ENCODE measurements at places on chromosomes 4 and X. TPM values are rescaled to one million over a fixed set of nuclear protein-coding genes. Genes with fewer than 3 reads are reported as not detected.

DNA sequence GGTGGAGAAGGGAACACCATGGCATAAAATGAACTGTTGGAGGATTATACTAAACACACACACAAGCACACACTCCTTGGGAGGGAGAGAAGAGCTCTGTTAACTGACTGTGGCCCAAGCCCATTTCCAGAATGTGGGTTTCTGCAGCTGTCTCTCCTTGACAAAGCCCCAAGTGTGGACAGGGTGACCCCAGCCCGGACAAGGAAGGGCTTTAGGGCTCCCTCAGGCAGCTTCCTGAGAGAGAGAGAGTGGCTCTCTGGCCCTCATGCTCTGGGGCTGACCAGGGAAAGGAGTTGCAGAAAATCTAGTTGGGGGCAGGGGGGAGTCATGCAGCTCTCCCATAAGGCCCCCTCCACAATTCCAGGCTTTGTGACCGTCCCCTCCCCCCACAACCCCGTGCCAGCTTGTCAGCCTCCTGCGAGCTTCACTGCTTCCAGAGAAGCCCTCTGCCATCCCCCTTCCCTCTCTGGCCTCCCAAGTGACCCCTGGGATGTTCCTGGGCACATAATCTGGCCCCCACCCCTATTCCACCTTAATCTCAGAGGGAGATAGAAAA, 590 bp downstream of the ARHGEF9 start:
- no peaks in the 10 kb centered on the region for H3K27me3 ChIP-seq
- no peaks in the 10 kb centered on the region for H3K36me3 ChIP-seq
- DNase-seq: no peak
- H3K4me1 ChIP-seq: no peaks in the 10 kb centered on the region

DNA sequence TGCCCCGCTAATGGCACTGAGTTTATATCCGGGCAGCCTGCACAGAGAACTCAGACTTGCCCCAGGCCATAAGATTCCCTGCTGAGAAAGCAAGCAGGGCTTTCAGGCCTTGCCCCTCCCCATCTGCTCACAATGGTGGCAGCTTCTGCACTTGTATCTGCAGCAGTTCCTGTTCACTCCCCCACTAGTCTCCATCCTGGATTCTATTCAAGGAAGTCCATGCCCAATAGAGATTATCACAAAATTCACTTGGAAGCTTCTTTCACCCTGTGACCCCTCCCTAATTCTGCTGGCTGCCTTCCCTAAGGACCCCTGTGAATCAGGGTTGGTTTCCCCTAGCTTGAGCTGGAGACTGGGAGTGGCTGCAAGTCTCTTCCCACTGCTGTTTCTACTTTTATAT, 34.5 kb upstream of the UCP1 start:
- no peaks in the 10 kb centered on the region for H3K27me3 ChIP-seq
- no peak overlapping the region for H3K4me3 ChIP-seq
- DNase-seq: peak; percentile 35
- no peaks in the 10 kb centered on the region for H3K36me3 ChIP-seq

DNA sequence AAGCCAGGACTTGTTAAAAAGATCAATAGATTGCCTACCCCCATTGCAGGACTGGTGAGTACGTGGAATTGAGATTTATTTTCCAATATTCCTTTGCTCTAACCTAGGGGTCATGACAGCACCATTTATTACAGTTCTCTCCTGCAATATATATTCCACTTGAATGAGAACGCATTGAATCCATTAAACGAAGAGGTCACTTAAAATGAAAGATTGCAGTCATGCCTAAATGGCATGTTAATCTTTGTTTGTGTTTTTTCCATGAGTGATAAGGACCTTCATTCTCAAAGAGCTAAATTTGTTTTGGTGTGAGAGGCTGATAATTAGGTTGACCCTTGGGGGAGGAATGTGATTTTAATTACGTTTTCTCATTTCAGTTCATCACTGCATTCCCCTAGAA, 13.5 kb upstream of the LIMCH1 start:
- H3K4me1 ChIP-seq: peaks cover 36% of the 10 kb centered on the region
- peaks cover 23% of the 10 kb centered on the region for H3K36me3 ChIP-seq
- no peaks in the 10 kb centered on the region for H3K27me3 ChIP-seq
- H3K27ac ChIP-seq: peak overlapping the region; percentile 97
- no peak for DNase-seq
- no peak overlapping the region for H3K4me3 ChIP-seq

GRCh38 chrX:122196343-122196742, 987.7 kb upstream of the GRIA3 start:
- DNase-seq: no peak
- no peaks in the 10 kb centered on the region for H3K27me3 ChIP-seq
- H3K27ac ChIP-seq: no peak overlapping the region

DNA sequence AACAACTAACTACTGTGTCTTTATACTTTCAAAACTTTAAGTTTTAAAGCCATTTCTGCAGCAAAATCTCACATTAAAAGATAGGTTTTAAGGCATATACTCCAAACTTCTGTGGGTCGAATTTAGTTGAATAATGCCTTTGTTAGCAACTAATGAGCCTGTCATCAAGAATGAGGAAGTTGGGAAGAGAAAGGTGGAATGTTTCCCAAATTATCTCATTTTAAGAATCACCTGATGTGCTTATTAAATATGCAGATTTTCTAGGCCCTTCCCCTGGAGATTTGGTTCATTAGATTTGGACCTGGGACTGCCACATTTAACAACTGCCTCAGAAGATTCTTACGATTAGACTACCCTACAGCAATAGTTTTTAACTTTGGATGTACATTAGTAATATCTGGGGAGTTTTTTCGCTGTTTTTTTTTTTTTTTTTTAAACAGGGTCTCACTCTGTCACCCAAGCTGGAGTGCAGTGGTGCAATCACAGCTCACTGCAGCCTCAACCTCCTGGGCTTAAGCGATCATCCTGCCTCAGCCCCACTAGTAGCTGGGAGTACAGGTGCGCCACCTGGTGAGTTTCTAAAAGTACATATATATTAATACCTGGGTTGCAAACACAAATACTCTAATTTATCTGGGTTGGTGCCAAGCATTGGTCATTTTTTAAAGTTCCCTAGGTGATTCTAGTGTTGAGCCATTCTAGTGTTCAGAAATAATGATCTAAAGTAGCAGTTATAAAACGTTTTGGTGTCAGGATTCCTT, 16.1 kb upstream of the TASL start:
- peaks cover 22% of the 10 kb centered on the region for H3K4me1 ChIP-seq
- peak overlapping the region; percentile 43 for H3K27ac ChIP-seq

GRCh38 chr4:176753049-176753448, 39.7 kb downstream of the VEGFC start:
- H3K4me1 ChIP-seq: no peaks in the 10 kb centered on the region
- no peaks in the 10 kb centered on the region for H3K36me3 ChIP-seq

DNA sequence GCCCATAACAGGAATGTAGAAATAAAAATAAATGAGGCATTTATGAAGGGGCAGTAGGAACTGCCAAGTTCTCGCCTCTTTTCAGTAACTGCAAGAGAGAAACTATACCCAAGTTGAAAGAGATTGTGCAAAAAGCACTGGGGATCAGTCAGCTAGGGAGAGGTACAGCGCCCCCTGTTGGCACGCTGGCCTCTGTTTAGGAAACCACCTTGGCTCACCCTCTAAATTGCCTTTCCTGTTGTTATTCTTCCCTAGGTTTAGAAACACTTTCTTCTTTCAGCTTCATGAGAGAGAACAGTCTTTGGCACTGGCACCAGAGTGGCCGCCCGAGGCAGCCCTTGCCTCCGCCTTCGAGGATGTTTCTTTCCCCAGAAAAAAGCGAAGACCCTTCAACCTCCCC, 348.5 kb downstream of the MID1IP1 start:
- H3K4me3 ChIP-seq: no peak overlapping the region
- no peaks in the 10 kb centered on the region for H3K4me1 ChIP-seq
- DNase-seq: no peak

- no peaks in the 10 kb centered on the region for H3K36me3 ChIP-seq
- H3K4me3 ChIP-seq: no peak overlapping the region
- H3K4me1 ChIP-seq: no peaks in the 10 kb centered on the region
Observed at GRCh38 chr4:171985129-171985528, 171.9 kb downstream of the GALNTL6 start.

- no peaks in the 10 kb centered on the region for H3K27me3 ChIP-seq
- no peaks in the 10 kb centered on the region for H3K36me3 ChIP-seq
- no peak overlapping the region for H3K4me3 ChIP-seq
- H3K27ac ChIP-seq: no peak overlapping the region
Observed at GRCh38 chr4:20816287-20816686, 116.0 kb downstream of the PACRGL start.

Gene ACE2
- total RNA-seq: 3.4 TPM

Gene CT47A7
- not detected for total RNA-seq

Gene MCF2
- not detected for total RNA-seq

Gene SOWAHB
- 7.7 TPM for total RNA-seq

Gene TLR10
- total RNA-seq: not detected

Gene AMMECR1
- 35.4 TPM for total RNA-seq

Gene BEND2
- total RNA-seq: not detected

Measured in PC-9 (cell line).